Immature natural killer cell (primary cell): ENCODE measurements at places on chromosomes 13 and 19. TPM values are rescaled to one million over a fixed set of nuclear protein-coding genes. Genes with fewer than 3 reads are reported as not detected.

The LEUTX gene
- not detected for polyA plus RNA-seq

The CKM gene
- not detected for polyA plus RNA-seq

The IGFL3 gene
- not detected for polyA plus RNA-seq

The CEACAM1 gene
- not detected for polyA plus RNA-seq

The FFAR2 gene
- 0.15 TPM for polyA plus RNA-seq

The KLHL1 gene
- polyA plus RNA-seq: not detected

The PDE4C gene
- polyA plus RNA-seq: not detected

DNA sequence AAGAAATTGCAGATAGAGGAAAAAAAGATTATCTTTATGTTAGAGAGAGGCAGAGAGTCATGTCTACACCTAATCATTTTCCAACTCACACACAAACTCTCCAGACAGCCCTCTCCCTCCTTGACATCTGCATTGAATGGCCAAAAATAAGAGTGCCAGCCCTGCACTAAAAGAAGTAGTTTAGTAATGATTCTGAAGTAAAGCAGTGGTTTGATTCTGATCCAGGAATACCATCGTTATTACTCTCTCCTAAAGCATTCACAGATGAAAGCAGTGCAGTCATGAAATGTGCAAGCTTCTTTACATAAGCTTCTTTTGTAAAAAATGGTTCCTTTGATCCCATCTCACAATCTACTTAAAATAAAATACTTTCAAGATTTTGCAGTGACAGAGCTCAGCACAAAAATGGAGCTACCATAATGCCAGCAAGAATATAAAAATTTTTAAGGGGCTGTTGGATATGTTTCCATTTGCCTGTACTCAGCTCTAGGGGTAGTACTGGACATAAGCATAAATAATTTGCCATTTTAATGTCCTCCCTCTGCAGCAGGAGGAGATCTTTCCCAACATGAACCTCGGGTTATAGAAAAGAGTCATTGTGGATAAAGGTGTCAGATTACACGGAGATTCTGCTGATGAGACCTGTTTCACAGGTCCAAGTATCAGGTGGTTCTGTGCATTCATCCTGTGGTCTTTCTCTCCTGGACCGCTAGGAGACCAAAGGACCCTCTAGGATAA is 406.3 kb downstream of the DCT start:
- no peak for DNase-seq

DNA sequence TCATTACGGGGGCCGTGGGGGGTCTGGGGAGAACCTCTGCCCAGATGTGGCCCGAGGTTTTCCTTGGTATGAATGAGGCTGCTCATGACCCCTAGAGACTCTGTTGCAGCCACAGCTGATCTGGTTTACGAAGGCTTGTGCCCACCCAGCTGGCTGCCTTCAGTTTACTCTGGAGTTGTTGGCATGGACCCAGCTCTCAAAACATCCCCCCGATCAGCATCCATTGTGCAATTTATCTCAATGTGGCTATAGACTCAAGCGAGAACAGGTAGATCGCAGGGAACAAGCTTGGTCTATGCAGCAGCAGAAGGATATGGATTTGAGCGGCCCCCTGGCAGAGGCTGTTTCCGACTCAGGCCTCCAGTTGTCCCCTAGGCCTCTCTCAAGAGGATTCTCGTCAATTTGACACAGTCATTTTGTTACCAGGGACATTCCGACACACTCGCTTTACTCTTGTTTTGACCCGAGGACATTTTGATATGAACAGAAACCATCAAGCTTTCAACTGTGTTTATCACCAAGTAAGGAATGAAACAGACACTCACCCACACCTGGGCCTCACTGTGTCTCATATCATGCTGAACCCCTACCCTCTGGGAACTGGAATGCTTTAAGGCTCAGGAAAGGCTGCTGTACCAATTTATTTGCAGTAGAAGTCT is 161.5 kb downstream of the KATNAL1 start:
- DNase-seq: no peak

DNA sequence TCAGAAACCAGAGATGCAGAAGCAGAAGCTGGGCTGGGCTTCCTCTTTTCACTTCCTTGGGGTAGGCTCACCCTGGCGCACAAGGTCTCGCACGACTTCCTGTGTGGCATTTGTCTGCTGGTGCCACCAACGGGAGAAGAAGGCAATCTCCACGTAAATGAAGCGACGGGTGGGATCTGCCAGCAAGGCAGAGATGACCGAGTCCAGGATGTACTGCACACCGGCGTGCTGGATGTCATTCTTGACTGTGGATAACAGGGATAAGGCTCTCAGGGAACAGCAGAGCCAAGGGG is 1.3 kb downstream of the MAN2B1 start:
- DNase-seq: no peak

- DNase-seq: no peak
Observed at GRCh38 chr19:8320564-8321066, 560 bp downstream of the NDUFA7 start.

DNA sequence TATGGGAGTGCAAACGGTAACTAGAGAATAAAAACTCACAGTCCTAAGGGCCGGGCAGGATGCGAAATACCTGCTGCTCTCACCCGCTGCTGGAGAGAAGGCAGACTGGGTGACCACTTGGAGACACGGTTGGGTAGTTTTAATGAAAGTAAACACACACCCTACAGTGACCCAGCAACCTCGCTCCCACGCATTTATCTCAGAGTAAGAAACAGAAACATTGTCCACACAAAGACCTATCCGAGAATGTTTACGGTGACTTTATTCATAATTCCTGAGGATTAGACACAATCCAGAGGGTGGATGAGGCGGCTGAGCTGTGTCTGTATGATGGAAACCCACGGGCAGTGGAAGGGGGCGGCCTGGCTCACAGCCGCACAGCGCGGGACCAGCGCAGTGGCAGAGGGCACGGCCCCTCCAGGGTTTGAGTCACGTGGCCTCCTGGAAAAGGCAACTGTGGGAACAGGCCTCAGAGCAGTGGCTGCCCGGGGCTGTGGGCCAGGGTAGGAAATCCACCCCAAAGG is 73.5 kb upstream of the C13orf46 start:
- DNase-seq: no peak
